GM12892 (cell line): ENCODE measurements at places on chromosomes 6 and 20.

- no peak for DNase-seq
Measured at GRCh38 chr20:48158014-48158413, 372.7 kb upstream of the SULF2 start.

DNA sequence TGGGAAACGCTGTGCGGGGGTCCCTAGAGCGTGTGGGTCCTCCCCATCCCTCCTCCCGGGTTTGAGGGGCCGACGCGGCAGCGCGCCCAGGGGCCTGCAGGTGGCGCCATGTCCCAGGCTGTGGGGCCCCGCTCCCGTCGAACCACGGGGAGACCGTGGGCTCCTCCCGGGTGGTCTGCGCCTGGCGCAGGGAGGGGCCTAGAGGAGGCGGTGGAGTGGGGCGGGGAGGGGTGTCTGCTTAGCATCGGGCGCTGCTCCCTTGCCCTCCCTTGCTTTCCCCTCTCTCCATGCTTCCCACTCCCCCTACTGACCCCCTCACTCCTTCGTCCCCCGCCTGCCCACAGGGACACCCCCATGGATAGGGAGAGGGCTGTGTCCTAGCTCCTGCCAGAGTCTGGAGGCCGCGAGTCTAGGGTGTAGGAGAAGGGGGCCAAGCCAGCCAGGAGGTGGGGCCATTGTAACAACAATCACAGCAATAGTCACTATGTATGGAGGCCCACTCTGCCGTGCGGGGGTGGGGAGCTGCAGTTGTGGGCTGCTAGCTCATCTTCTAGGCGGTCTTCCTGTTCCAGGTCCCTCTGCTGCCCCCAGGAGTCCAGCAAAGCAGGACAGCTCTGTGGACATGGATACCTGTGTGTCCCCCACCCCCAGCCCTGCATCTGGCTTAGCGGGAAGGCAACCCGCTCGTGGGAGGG, 51.7 kb downstream of the CHMP4B start:
- peak; percentile 83 for DNase-seq

DNA sequence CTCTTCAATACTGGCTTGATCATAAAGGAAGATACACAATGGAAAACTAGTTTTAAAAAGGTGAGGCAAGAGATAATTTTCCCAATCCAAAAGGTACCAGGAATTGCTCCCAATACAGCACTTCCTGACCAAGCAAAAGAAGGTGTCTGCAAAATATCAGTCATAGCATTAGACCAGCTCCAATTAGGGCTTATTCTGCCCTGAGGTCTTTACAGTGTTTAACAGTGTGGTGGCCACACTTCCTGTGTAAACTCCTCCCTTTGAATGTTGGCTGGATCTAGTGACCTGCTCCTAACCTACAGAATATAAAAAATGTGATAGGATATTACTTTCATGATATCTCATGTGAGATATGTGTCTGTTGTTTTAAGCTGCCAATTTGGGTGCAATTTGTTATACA, 57.1 kb upstream of the BTN3A2 start:
- DNase-seq, result no peak

GRCh38 chr6:1013656-1014430, 298.1 kb upstream of the FOXQ1 start:
- no peak for DNase-seq

GRCh38 chr20:63737945-63738686, 1.5 kb upstream of the SLC2A4RG start:
- no peak for DNase-seq

DNA sequence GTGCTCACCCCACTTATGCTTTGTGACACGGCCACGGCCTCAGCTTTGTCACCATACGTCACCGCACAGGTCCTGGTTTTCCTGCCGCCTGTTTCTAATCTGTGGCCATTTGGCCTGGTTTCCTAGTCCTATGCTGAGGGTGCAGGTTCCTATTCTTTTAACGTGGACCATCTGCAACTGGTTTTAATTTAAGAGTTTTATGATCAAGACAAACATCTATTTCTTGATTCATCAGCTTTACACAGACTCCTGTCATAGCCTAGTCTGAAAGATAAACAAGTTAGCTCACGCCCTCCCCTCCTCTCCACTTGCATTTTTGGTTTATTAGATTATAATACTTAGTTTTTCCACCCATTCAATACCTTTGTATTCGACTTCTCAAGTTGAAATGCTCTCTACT, 97.5 kb upstream of the RPS6KA2 start:
- DNase-seq, result no peak

DNA sequence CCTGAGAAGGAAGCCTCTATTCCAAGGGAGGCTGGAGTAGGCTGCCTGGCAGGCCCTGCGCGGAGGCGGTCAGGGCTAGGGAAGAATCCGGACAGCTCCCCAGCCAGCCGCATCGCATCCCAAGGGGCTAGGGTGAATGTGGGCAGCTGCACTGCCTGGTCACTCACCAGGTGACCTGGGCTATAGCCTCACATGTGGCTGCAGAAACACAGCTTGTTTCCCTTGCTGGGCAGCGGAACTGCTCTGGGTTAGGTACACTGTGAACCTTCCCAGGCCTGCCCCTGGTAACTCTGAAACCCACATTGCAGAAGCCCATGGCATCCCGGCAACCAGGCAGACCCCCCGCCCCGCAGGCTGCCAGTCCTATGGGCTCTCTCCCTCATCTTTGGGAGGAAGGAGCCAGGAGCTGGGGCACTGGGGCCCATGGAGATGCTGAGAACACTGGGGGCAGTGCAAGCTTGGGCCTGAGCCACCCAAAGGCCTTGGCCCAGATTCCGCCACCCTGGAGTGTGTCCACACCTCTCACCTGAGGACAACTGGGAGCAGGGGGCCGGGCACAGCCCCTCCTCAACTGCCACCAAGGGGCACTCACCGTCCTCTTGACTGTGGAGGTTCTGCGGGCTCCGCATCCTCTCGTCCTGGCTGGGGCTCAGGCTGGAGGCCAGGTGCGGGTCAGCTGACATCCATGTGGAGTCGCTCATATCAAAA, 111.0 kb downstream of the NOL4L start:
- no peak for DNase-seq
